ENCODE measurements at places on chromosomes 2 and 18. TPM values are rescaled to one million over a fixed set of nuclear protein-coding genes. Genes with fewer than 3 reads are reported as not detected.

Gene ICA1L
- total RNA-seq = 7.3 TPM

Gene FOXI3
- total RNA-seq = 0.21 TPM

Gene CIB4
- total RNA-seq = not detected

Gene LYPD6B
- 5.3 TPM for total RNA-seq

Gene TCF4
- 15.7 TPM for total RNA-seq

Gene MYL1
- total RNA-seq = not detected

Measured in kidney epithelial cell (primary cell).